ENCODE measurements at places on chromosomes 4 and X.

DNA sequence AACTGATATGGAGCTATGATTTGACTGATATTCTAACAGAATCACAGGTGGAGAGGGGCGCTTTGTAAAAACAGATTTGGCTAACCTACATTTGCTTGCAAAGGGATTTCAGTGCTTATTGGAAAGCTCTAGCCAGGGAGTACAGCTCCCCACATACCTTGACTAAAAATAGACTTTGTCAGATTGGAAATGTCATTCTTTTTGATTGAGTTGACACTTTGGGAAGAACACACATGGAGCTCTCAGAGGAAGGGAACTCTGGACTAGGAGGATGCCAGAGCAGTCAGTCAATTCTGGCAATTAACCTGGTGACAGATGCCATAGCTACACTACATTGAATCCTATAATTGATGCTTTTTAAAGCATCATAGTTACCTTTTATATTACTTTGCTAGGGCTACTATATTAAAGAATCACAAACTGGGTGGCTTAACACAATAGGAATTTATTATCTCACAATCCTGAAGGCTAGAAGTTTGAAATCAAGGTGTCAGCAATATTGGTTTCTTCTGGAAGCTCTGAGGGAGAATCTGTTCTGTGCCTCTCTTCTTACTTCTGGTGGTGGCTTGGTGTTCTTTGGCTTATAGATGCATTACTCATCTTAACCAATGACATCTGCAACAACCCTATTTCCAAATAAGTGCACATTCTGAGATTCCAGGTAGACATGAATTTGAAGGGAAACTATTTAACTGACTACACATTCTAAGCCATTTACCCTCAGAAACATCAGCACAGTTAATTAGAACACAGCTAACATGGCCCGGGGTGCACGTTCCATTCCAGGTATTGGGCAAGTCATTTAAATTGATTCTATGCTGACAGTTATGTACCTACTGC lies 8.4 kb upstream of the HERC3 start:
- DNase-seq: no peak

GRCh38 chr4:40822420-40823166 lies 72.8 kb downstream of the NSUN7 start:
- DNase-seq: no peak

DNA sequence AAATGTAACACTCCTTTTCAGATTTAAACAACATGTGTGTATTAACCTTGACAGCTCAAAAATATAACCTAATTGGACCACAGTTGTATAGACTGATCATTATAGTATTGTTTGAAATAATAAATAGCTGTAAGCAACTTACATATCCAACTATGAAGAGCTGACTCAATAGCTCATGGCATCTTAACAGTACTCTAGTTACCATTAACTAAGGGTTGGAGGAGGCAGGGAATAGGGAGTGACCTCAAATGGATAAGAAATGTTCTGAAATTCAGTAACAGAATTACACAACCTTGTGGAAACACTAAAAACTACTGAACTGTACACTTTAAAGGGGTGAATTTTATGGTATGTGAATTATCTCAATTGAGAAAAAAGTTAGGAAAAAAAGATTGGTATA lies 136.5 kb upstream of the CPEB2 start:
- no peak for DNase-seq

DNA sequence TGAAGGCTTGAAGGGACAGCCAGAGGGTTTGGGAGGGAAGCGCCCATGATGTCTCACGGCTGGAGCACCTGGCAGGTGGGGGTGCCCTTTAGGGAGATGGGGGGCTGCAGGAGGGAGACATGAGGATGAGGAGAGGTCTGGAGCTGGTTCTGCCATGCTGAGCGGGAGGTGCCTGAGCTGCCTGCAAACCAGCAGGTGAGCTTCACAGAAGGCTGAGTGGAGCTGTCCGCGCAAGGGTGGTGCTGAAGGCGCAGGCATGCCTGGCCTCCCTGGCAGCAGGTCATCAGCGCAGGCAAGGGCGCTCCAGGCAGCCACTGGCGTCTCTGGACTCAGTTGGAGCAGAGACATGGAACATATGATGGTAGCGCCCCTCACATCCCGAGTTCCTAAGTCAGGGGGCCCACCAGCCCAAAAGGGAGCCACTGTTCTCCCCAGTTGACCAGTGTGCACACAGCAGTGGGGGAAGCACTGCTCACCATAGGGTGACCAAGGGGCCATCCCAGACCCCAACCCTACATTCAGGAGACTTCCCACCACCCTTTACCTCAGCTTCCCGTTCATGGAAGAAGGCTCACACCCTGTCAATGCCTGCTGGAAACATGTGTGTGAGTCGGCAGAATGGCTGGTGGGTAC lies 25.8 kb downstream of the ADRA2C start:
- DNase-seq: peak; percentile 26

- no peak for DNase-seq
These were observed 51.3 kb upstream of the RELL1 start for GRCh38 chr4:37737466-37737865.

- no peak for DNase-seq
These were observed 97.6 kb downstream of the SH3KBP1 start for GRCh38 chrX:19789782-19790181.

GRCh38 chr4:182219411-182220056 lies 23.7 kb upstream of the TENM3 start:
- no peak for DNase-seq

DNA sequence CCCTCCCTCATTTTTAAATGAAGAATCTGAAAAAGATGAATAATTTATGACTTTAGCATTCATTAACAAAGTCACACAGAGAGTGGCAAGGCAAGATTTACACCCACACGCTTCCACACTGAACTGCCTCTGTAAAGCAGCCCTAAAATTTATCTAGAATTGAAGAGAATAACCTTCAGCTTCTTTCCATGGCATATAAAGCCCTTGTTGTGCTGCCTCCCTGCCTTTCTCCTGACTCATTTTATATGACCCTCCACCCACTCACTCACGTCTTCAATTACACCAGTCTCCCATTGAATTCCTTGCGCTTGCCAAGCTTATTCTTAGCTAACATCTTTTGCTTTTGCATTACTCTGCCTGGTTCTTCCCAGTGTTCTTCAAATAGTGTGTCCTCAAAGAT lies 2649.3 kb downstream of the PCDH7 start:
- no peak for DNase-seq

GRCh38 chr4:62531264-62531663 lies 1331.1 kb downstream of the ADGRL3 start:
- no peak for DNase-seq

GRCh38 chrX:6067600-6067999 lies 161.1 kb downstream of the NLGN4X start:
- DNase-seq: no peak

GRCh38 chrX:32183066-32183465 lies 1028.3 kb downstream of the DMD start:
- no peak for DNase-seq

DNA sequence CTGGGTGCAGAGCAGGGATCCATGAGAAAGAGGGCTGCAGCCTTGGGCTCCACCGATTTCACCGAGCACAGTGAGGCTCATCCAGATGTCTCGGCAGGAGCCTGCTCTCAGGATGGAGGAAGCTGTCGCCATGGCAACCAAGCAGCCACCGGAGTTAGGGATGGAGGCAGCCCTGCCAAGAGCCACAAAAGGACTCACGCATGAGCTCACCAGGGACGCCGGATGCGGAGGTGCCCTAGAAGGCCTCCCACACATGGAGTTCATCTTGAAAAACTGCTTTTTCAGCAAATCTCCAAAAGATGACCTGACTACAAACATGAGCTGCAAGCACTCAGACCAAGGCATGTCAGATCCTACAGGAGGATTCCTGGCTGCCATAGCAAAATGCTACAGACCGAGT lies 90.7 kb downstream of the WFS1 start:
- DNase-seq: no peak

DNA sequence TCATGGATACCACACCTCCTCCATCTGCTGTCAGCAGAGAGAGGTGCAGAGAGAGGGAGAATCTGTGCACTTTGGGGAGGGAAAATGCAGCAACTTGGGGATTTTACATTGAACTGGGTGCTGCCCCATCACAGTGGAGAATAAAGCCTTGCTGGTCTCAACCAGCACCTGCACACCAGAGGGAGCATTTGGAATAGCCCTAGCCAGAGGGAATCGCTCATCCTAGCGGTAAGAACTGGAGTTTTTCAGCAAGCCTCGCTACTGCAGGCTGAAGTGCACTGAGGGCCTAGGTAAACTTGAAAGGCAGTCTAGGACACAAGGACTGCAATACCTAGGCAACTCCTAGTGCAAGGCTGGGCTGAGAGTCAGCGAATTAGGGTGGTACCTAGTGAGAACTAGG lies 148.7 kb downstream of the KDR start:
- DNase-seq: no peak

Data from erythroblast (primary cell).